Cardiac septum (tissue), 1 donor: ENCODE measurements at places on chromosomes 7 and 10. TPM values are rescaled to one million over a fixed set of nuclear protein-coding genes. Genes with fewer than 3 reads are reported as not detected.

Gene PTF1A
- total RNA-seq = not detected

Gene GATA3
- 1.2 TPM for total RNA-seq

Gene ADAM12
- 1.3 TPM for total RNA-seq

DNA sequence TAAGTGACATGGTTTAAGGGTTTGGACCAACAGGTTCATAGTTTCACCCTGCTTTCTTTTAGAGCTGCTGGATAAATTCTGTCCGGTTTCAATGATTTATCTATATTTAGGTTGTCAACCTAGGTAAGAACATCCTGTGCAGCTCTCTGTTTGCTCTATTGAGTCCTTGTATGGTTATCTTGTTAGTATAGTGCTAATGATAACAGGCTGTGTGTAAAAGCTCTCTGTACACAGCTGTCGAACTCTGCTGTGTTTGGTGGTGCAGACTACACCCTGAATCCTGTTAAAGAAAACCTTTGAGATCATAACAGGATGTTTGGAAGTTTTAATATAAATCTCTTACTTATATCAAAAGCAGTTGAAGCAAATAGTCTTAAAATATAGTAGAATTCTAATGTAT, 219.2 kb downstream of the SDK1 start:
- no peak for DNase-seq

GRCh38 chr10:122159141-122159970, 111.7 kb upstream of the BTBD16 start:
- no peak for DNase-seq

DNA sequence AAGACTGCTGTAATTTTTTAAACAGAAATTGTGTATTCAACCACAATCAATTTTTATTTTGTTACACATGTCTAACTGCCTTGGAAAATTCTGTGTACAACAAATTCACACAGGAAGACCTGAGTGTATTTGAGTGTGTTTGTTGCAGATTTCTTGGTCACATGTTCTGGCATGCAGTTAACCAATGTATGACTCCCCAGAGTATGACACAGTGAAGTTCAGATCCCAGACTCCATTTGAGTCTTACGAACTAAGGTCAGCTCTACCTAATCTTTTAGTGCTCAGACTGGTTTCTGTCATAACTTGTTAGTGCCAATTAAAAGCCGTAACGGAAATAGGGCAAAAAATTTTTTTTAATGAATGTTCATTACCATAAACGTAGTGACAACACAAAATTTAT, 5.8 kb downstream of the GNAI1 start:
- DNase-seq = no peak

DNA sequence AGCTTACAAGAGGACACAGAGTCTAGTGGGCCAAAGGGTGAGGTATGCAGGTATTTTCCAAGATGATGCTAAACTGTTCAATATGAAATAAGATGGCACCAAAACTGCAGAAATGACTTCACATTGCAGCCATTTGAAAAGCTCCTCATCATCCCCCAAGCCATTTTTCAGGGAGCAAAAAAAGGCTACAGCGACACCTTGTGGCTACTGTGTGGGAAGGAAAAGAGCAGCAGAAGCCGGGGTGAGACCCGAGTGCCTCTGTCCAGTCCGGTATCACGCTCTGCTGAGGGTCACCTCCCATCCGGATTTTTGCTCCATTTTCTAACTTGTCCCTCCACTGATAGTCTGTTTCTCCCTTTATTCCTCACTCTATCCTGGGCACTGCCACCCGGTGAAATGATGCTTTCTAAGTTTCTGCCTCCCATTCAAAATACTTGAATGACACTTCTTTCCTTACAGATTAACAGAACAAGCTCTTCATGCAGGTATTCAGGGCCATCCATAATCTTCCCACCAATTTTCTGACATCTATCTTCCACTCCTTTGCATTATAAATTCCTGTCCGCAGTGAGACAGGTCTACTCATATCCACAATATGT, 220.2 kb downstream of the DGKI start:
- no peak for DNase-seq

DNA sequence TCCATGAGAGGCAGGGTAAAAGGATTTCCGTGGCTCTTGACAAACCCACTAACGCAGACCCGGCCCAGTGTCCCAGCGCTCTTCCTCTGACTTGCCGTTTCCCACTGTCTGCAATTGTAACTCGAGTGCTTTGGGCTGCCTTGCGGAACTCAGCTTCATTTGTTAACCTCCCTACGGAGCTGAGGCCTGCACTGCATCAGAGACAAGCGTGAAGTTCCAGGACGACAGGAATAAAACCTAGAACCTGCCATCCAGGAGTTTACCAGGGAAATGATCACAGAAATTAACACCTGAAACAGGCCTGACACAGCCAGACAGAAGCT, 76.2 kb downstream of the SFMBT2 start:
- no peak for DNase-seq

- no peak for DNase-seq
Measured at GRCh38 chr10:89502549-89502948, 32.8 kb downstream of the SLC16A12 start.
